CD8-positive, alpha-beta T cell (primary cell): ENCODE measurements at places on chromosomes 6 and 20.

- DNase-seq: no peak
Measured at GRCh38 chr6:10112871-10113549, 301.9 kb downstream of the TFAP2A start.

- DNase-seq: no peak
Measured at GRCh38 chr6:109339906-109340678, 42.2 kb downstream of the CD164 start.

GRCh38 chr20:52294106-52294628 is 102.6 kb upstream of the ZFP64 start:
- no peak for DNase-seq

GRCh38 chr20:34369265-34369664 is 6.2 kb downstream of the ITCH start:
- no peak for DNase-seq

DNA sequence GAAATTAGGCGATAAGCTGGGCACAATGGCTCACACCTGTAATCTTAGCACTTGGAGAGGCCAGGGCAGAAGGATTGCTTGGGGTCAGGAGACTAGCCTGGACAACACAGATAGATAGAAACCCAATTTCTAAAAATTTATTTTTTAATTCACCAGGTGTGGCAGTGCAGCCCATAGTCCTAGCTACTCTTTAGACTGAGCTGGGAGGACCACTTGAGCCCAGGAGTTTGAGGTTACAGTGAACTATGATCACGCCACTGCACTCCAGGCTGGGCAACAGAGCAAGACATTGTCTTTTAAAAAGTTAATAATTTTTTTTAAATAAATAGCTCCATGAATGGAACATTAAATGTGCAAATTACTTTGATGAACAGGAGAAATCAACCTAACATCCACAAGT is 8.2 kb downstream of the ZNF318 start:
- no peak for DNase-seq

- no peak for DNase-seq
Measured at GRCh38 chr6:72789145-72789544, 167.3 kb downstream of the KCNQ5 start.

DNA sequence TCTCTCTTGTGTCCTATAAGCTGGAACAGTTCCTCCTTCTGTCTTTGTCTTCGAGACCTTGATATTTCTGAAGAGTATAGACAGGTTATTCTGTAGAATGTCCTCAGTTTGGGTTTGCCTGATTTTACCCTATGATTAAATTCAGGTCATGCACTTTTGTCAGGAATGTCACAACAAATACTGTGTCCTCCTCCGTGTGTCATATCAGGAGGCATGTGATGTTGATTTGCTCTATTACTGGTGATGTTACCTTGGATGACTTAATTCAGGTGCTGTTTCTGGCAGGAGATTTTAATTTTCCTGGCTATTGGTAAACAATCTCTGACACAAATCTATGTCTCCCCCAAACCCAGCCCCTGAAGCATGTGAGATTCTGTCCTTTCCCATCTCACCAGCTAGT is 33.3 kb upstream of the CHMP4B start:
- DNase-seq: no peak

- DNase-seq: no peak
Measured at GRCh38 chr6:13140980-13141379, 187.4 kb downstream of the TBC1D7 start.

DNA sequence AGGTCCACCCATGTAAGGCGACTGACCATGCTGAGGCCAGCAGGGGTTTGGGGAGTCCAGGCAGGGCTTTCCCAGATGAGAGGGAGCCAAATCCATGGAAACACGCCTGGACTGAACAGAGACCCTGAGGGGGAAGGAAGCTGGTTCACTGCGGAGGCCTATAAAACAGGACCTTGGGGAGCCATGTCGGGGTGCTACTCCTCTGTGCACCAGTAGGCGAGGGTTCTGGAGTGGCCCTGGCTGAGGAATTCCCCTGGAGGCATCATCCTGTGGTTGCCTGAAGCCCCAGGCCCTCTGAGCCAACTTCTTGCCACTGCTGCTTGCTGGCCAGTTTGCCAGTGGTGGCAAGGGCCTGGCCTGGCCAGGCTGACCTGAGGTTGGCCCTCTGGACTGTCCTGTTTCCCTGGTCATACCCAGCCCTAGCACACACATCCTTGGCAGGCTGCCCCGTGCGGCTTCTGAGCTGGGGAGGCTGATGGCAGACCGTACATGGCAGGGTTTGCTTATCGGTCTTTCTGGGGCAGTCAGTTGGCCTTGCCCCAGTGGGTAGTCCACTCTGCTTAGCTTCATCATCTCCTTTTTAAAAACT is 2.2 kb upstream of the LRRN4 start:
- no peak for DNase-seq

- no peak for DNase-seq
Measured at GRCh38 chr20:15446373-15446772, 1109.0 kb upstream of the FLRT3 start.

DNA sequence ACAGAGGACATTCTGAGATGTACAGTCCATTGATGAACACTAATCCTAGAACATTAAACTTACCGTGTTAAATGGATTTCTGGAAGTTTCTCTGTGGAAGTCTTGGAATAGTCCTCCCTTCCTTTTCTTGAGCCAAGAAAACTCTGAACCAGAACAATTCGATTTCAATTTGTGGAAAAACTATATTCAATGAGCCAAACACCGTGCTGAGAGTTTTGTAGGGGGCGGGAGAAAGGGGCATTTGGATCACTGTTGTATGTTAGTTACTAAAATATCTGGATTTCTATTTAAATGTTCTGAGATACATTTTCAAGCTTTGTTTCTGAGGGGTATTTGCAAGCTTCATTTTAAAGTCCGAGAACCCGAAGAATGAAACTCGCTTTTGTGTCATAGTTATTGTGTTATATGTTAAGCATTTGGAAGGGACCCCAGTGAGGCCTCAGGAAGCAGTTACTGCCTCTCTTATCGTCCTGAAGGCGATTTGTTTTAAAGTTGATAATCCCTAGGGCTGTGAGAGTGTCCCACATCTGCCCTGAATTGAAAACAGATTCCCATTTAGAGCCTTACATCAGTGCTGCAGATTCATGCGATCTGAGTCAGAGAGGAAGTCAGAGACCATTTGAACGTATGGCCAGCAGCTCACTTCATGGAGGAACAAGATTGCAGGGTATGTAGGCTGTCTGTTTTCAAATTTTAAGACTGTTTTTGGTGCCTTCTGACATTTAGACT is 70.8 kb upstream of the SASH1 start:
- DNase-seq: no peak

DNA sequence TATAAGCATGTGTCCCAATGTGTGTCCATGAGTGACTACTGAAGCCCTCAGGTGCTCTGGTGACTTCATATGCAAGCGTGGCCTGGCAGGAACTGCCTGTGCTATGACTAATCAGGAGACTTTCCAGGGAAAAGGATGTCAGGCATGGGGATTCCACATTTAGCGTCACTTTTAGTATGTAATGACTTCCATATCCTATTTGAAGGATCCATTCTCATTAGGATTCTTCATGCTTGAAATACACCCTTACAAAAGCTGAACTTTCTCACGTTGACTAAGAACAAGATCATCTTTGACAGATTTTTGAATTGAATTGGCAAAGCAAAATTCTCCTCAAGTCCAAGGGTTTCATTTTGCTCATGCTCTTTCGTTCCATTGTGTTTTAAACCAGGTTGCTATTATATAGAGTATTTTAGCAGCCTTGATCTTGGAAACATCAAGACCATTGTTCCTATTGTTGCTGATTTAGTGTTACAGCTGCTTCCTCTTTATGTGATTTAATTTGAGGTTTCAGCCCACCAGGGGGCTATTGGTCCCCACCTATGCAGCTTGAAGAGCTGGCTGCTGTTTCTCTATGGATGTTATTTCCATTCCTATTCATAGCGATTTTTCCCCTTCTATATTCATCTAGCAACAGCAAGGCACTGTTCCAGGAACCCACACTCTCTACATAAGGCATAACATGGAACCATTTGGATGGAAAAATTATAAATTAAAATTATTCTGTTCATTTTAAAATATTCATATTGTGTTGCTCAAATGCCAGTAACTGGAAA is 418.6 kb downstream of the CDKAL1 start:
- DNase-seq: no peak

- no peak for DNase-seq
Measured at GRCh38 chr6:142985281-142985680, 40.3 kb upstream of the HIVEP2 start.

DNA sequence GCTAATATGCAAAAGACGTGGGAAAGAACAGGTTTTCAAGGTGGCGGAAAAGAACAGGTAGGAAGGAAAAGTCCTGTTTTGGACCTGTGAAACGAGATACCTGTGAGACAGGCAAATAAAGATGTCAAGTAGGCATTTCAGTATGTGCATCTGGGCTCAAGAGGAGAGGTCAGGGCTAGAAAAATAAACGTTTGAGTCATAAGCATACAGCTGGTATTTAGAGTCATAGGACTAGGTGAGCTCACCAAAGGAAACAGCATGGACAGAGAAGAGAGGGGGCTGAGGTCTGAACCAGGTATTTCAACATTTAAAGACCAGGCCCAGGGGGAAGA is 14.9 kb downstream of the MTFR2 start:
- no peak for DNase-seq

- no peak for DNase-seq
Measured at GRCh38 chr20:22826306-22827230, 208.5 kb upstream of the SSTR4 start.

DNA sequence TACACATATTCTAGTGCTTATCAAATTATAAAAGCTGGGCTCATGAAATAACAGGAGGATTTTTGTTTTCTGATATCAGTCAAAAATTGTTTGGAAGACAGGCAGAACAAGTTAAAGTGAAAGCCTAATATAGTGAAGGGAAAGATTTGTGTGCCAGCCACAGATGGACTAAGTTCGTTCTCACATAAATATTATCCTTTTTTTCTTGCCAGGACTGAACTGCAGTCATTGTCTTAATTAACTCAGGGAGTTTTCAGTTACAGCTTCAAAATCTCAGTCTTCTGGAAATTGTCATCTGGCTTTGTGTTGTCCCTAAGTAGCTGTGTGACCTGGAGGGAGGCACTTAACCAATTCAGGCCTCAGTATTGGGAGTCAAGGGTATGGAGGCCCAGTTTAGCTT is 40.7 kb downstream of the PLCB4 start:
- DNase-seq: no peak

- DNase-seq: no peak
Measured at GRCh38 chr6:139640448-139640847, 266.0 kb upstream of the CITED2 start.

GRCh38 chr20:33828967-33829560 is 17.9 kb downstream of the CHMP4B start:
- DNase-seq: no peak

DNA sequence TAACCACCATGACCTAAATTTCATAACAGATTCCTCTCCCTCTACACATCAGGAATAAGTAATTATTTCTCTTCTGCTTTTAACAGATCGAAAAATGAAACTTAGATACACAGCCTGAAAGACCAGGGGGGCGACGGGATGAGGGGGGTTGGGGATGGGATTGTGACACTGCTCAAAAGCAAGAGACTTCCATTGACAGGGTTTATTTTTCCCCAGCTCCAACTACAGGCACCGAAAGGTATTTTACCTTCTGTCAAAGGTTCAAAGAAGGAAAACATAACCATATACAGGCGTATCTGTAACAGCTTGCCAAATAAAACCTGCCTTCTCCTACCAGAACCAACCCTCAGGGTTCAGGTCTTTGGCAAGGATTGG is 1.3 kb downstream of the EPHA7 start:
- DNase-seq: no peak

DNA sequence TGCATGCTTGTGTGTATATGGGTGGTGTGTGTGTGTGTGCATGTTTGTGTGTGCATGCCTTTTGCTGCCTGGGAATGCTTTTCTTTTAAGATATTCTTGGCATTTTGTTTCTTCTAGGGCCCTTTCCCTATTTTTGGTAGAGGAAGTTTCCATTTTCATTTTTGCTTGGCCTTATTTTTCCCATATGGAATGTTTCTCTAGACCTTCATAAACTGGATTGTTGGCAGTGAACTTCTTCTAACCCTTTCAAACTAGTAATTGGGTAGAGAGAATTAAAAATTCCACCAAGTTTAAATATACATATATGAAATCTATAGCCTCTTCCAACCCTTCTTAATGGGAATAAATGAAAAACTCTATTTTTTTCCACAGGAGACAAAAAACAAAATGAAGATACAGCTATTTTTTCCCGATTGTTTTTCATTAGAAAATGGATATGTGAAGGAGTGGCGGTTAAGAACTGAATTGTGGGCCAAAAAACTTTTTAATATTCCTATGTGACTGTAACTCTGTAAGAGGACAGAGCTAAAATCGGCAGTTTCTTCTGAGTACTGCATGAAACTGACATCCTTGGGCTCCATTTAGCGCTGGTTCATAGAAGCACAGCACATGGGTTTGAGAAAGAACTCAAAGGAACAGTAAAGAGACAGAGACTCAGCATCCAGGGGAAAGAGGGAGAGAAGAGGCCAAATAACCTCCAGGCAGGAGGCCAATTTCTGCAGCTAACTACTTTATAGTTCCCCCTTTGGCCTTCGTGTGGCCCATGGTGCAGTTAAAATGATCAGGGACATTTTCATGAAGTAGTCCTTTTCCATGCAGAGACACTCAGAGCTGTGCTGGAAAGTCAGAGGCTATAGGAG is 102.1 kb downstream of the TMEM170B start:
- no peak for DNase-seq

DNA sequence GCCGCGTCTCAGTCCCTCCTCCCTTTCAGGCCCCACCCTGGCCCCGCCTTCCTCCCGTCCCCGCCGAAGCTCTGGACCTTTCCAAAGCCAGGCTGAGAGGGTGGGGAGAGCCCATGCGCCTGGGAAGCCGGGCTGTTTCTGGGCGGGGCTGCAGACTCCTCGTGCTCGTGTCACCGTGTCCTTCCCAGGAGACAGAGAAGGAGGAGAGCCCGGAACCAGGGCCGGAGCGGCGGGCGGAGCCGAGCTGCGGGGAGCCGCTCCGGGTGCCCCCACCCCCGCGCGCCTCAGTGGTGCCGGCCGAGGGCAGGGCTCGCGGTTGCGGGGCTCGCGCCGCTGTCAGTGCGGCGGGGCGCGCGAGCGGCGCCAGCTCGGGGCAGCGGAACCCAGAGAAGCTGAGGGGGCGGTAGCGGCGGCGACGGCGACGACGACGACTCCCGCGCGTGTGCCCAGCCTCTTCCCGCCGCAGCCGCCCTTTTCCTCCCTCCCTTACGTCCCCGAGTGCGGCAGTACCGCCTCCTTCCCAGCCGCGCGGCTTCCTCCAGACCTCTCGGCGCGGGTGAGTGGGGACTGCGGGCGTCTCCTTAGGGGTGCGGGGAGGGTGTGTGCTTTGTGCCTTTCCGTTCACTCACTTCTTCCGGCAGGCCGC is at the start of gene RALY:
TSS of gene RALY (plus strand) at position 336 of the 646 bp plus-strand sequence. CDS start 78,164 bp downstream, outside the sequence.
- peak; percentile 95 for DNase-seq

- peak; percentile 35 for DNase-seq
Measured at GRCh38 chr6:2951728-2952127, 19.6 kb downstream of the SERPINB6 start.
